ENCODE measurements at places on chromosomes 2 and 18.

DNA sequence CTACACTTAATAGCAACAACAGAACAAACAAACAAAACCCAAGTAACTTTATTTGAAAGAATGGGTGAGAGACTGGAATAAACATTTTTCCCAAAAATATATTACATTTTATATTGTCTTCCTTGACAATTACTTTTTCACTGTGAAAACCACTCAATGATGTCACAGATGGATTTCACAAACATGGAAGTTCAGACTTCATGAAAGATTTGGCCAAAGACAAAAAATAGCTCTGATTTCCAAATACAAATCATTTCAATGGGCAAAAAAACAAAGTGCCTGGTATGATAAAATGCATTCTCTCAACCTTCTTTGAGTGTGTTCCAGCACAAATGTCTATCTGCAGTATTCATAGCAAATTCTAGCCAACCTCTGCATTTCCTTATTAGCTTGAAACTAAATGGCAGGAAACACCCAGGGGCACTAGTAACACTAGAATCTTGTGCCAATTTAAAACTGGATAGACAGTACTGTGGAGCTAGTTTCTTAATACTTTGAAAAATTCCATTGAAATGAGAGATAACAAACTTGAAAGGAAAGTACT, 28.5 kb upstream of the NAPG start:
- DNase-seq = no peak

DNA sequence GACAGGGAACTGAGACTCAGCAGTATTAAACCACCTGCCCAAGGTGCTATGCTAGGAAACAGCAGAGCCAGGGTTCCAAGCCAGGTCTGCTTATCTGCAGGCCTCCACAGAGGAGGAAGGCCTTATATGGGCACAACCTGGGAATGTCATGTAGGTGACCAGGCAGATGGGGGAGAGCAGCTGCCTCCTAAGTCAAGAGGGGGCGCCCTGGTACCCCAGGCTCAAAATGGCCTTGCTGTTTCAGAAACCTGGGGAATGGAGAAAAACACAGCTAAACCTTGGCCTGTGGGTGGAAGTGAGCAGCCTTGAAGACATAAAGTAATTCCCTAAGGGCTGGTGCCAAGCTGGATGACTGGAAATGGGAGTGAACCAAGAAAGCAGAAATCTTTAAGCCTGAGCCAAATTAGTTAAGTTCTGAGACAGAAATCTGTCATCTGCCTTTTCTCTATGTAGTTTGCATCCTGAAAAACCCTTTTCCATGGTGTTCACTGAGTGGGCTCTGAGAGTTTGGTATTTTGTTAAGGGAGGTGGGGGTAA, 79.1 kb downstream of the MAPK4 start:
- no peak for DNase-seq

DNA sequence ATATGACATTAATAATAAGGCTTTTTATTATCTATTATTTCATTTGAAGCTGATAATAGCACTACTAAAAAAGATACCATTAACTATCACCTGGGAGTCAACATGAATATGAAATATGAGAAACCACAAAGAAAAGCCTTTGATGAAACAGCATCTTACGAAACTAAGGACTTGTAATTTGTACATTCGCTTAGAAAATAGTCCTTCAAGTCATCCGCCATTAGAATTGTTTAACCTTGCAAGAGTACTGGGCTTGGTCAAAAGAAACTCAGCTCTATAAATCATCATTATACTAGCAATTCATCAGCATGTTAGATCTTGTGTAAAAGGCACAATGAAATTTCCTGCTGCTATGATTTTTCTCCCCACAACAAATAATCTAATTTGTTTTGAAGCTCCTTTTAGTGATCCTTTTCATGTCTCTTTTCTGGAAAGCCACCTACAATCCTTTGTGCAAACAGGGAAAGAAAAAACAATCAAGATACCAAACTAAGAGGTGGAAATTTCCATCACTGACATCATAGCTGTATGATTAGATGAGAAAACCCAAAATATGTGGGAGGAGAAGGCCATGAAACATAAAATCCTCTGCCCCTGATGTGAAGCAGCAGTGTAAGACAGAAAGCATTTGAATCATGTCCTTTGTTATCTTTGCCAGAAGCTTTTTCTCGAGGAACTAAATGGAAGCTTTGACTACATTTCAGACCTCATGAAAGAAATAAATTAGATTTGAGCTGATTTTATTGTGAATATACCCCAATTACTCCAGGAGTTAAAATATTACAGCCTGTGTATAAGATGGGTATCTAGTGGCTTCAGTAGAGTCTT, 31.2 kb downstream of the SCN9A start:
- no peak for DNase-seq

- no peak for DNase-seq
Measured at GRCh38 chr18:27135504-27136207, 49.5 kb downstream of the CHST9 start.

Data from colonic mucosa (tissue), 4 donors.